NCI-H1694 (cell line): ENCODE measurements at places on chromosomes 12 and 14.
A peak's percentile ranks its signal among the peaks of the same experiment; 100 is the strongest.

- DNase-seq, result no peak
Measured at GRCh38 chr12:91866566-91866965, 279.1 kb downstream of the BTG1 start.

GRCh38 chr12:92942905-92943304 is 13.8 kb upstream of the EEA1 start:
- DNase-seq, result no peak

- DNase-seq, result no peak
Measured at GRCh38 chr12:2960390-2960956, 1.3 kb downstream of the TEAD4 start.

- no peak for DNase-seq
Measured at GRCh38 chr14:60204843-60205774, 39.9 kb upstream of the DHRS7 start.

- peak; percentile 84 for DNase-seq
Measured at GRCh38 chr14:21093769-21094681, 4.4 kb downstream of the ZNF219 start.
